ENCODE measurements at places on chromosomes 12 and 14.

- no peak for DNase-seq
Measured at GRCh38 chr12:40525054-40525453, 167.2 kb upstream of the CNTN1 start.

DNA sequence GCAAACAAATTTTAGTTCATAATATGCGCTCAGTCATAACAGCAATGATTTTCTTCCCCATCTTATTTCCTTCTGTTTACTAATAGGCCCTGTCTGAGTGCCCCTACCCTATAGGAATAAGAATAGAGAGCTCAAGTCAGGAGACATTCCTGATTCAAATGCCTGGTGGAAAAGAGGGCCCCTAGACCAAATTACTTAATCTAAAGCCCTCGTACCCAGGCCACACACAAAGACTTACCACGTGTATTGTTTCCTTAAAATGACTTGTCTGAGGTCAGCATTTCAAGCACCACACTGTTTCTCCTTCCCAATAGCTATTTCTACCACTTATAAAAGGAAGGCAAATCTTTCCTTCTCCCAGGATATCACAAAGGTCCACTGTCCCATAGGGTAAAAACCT is 314.9 kb upstream of the TMTC1 start:
- no peak for DNase-seq

- no peak for DNase-seq
Measured at GRCh38 chr12:129779033-129779432, 124.8 kb downstream of the TMEM132D start.

DNA sequence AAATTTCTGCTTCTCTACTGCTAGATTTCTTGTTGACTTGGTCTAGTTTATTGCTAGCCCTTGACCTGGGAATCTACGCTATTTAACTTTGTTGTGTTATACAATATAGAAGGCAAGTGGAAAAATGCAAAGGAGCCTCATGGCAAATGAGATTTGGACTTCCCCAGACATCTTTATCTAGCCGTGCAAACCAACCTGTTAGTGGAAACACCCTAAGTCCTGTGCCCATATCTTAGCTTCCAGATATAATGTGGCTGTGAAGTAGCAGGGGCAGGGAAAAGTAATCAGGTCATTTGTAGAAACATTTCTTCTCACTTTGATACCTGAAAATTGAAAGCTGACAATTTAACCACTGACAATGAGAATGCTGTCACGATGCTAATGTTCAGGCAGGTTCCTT is 90.7 kb upstream of the ATP2B1 start:
- no peak for DNase-seq

DNA sequence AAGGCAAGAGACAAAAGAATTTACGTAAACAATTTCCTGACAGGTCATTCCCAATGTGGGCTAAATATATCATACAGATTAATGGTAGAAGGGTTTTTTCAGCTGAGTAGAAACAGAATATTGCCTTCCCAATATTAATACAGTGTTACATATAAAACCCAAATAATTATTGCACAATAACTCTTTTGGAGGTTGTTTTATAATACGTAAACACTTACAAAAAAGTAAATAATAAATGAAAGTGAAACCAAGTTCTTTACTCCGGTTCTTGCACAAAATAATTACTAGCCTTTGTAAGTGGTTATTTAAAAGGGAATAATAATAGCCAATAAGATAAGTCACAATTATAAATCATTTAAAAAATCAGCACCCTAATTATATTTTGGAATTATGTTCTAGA is 118.6 kb upstream of the SSTR1 start:
- no peak for DNase-seq

GRCh38 chr12:101839324-101840283 is 8.8 kb upstream of the GNPTAB start:
- peak; percentile 48 for DNase-seq

- no peak for DNase-seq
Measured at GRCh38 chr14:34036319-34036766, 85.5 kb upstream of the EGLN3 start.

DNA sequence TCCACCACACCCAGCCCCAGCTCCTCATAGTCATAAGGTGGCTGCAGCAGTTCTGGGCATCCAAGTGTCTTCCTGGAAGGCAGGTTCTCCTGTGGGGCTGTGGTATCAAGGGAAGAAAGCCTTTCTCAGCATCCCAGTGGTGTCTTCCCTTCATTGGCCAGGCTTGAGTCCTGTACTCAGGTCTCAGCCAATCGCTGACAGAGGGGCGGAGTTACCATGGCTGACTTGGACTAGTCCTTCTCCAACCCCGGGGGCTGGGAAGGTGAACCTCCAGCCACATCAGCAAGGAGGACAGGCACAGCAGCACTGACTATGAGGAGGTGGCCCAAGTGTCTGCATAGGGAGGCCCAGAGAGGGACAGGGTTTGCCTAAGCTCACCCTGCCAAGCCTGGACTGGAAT is 64.0 kb upstream of the SLC24A4 start:
- DNase-seq: no peak

- no peak for DNase-seq
Measured at GRCh38 chr12:115449526-115449925, 765.6 kb upstream of the TBX3 start.

DNA sequence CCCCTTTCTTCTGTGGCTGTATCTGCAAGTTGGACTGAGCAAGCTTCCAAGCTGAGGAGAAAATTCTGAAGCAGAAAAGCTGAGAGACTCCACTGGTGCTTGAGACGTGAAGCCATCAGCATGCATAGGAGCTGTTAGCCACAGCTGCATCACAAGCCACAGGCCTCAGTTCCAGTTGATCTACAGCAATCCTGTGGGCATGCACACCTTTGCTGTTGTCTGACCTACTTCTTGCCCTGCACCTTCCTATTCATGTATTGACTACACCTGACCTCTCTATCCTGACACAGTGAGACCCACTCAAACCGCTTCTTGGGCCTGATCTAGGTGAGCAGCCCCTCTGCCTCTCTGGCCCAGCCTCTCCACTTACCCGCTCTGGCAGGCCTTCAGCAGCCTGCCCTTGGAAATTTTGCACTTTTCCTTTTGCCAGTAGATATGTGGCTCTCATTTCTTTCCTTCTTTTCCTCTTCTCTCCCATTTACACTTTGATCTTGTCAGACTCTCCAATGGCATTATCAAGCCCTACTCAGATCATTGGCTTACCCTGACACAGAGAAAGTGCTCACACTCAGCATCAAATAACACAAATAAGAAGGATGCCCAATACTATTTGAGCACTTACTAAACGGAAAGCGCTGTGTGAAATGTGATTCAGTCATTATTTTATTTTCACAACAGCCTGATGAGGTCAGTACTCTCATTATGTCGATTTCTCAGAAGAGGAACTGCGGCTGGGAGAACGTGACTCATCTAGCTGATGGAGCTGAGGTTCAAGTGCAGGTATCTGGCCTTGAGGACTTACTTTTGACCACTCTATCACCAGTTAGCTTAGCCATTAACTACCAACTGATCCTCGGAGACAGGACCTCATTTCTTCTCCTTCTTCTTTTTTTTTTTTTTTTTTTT is 21.9 kb upstream of the PTGR2 start:
- DNase-seq: peak; percentile 87

- DNase-seq: no peak
Measured at GRCh38 chr14:104151566-104152245, 13.3 kb downstream of the KIF26A start.

- no peak for DNase-seq
Measured at GRCh38 chr12:67562513-67563287, 85.8 kb upstream of the DYRK2 start.

- no peak for DNase-seq
Measured at GRCh38 chr12:47286676-47287075, 206.9 kb upstream of the AMIGO2 start.

DNA sequence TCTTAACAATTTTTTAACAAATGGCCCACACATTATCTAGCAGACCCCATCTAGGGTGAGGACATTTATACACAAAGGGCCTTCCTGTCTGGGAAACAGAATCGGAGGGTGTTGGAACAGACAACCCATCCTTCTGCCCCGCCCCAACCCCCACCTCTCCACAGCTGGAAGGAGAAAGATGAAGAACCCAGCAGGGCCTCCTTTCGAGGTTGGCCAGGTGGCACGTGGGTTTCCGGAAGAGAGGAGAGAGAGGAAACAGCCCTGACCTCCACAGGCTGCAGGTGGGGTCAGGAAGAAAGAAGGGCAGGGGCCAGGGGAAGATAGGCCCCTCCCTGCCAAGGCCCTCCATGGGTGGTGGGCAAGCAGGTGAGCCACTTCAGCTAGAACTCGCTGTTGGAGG is 57.2 kb downstream of the LRRC74A start:
- no peak for DNase-seq

GRCh38 chr14:100816950-100817901 is 8.7 kb upstream of the MEG3 start:
- no peak for DNase-seq

- DNase-seq: no peak
Measured at GRCh38 chr12:83468988-83469908, 782.5 kb downstream of the TMTC2 start.

- no peak for DNase-seq
Measured at GRCh38 chr12:114882083-114882482, 198.1 kb upstream of the TBX3 start.

- DNase-seq: no peak
Measured at GRCh38 chr12:57765003-57765697, 1.7 kb downstream of the CYP27B1 start.

- no peak for DNase-seq
Measured at GRCh38 chr14:43674273-43674672, 832.8 kb downstream of the FSCB start.

GRCh38 chr12:94191023-94191422 is 42.6 kb downstream of the PLXNC1 start:
- no peak for DNase-seq

DNA sequence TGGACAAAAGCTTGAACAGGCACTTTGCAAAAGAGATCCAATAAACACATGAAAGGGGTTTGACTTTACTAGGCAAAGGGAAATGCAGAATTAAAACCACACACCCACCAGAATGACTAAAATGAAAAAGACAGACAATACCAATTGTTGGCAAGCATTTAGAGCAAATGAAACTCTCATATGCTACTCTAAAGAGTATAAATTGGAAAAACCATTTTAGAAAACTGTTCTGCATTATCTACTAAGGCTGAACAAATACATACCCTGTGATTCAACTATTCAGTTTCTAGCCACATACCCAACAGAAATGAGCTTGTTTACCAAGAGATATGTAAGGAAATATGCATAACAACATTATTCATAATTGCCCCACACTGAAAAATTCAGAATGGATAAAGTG is 8.5 kb upstream of the IL22 start:
- DNase-seq: no peak

DNA sequence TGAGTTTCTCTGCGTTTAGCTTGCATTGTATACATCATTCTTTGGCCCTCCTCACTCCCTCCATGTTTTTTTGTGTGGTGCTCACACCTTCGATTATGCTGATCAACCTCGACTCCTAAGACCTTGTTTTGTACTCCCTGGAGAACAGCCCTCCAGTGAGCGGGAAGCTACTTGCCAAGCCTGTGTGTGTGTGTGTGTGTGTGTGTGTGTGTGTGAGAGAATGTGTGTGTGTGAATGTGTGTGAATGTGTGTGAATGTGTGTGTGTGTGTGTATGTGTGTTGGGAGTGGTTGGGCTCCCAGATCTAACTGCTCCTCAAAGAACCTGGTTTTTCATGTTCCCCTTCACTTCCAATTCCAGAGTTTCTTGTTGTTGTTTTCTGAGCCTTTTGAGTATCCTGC is 6.0 kb downstream of the NYNRIN start:
- DNase-seq: no peak

- no peak for DNase-seq
Measured at GRCh38 chr14:65731933-65732506, 319.5 kb downstream of the FUT8 start.

DNA sequence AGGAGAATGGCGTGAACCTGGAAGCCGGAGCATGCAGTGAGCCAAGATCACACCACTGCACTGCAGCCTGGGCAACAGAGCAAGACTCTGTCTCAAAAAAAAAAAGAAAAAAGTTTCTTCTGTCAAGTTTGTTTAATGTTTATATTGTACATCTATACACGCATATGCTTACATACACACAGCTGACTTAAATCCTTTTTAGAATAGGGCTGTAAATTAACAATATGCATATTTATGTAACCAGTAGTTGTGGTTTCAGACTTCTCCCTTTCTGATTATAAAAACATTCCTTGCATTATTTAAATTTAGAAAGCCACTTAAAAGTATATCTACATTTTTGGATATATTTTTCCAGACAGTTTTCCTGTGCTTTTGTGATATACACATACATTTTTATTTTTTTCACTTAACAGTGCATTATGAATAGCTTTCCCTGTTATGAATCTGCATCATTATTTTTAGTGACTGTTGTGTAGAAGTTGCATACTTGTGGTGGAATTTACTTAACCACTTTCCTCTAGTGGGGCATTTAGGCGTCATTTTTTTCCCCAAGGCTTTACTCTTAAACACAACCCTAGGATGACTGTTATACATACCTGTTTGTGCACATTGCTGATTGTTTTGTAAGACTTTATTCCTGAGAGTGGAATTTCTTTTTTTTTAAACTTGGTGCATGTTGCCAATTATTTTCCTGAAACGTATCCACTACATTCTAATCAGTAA is 29.4 kb downstream of the POLR3B start:
- DNase-seq: peak; percentile 63

DNA sequence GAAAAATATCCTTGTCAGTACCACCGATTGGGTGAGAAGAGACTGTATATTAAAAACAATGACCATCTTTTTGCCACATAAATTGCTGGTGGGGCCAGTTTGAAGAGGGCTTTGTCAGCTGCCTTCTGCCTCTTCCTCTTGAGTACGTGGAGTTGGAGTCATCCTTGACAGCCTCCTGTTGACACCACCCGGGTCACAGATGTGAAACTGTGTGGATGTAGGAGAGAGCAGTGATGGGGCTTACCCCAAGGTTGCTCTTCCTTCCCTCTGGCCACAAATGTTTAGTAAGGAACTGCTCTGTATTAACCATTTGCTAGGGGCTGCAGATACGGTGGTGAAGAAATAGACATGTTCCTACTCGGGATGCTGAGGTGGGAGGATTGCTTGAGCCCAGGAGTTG is 12.2 kb downstream of the PTPN11 start:
- DNase-seq: no peak

DNA sequence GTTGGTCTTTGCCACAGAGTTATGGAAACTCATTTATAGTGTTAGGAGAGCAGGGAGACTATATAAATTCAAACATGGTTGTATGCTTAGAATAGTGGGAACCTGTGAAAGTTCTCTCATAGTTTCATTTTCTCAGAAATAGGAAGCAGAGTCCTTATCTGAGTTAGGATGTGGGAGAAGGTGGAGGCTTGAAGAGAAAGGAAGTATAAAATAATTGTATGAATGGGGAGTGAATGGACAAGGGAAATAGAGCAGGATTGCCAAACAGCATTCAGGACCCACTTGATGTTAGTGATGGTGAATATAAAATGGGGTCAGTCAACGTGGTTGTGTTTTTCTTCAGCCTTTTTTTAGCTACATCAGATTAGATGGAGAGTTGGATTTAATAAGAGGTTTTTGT is 34.0 kb upstream of the TPH2 start:
- DNase-seq: no peak
